ENCODE measurements at places on chromosomes 6 and 20.

DNA sequence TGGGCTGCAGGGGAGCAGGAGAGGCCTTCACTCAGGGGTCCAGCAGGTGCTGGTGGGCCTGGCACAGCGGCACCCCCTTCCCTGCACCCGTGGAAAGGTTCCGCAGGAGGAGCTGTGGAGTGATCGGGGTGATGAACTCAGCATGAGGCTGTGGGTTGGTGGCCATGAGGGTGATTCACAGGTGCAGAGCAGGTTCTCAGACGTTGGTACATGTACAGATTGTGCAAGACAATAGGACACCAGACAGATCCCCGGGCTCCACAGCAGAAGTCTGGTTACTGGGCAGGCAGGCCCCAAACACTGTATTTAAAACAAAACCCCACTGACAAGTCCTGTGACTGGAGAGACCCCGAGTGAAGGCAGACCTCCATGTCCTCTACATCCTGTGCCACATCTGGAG, 151.6 kb upstream of the CDH4 start:
- DNase-seq, result no peak

DNA sequence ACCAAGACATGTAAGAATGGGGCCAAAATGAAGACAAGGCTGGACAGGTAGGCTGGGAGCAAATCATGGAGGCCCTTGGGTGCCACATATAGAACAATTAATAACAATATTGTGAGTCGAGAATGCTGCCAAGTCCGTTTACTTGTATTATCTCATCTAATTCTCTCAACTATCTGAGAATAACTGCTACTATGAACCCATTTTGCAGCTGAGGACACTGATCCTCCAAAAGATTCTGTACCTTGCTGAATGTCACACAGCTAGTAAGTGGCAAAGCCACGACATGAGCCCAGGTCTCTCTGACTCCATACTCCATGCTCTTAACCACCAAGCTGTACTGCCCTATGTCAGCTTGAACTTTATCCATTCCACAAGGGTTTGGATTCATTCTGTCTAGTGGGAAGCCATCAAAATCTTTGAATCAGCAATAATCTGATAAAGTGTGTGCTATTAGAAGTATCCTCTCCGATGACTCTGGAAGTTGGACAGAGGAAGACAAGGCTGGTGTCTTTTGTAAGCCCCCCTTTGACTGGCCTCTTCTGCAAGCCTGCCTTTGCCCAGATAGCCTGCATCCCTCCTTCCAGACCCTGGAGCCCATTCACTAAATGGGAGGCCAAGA, 43.5 kb upstream of the PDYN start:
- DNase-seq, result no peak

GRCh38 chr6:98777762-98778161, 56.6 kb upstream of the POU3F2 start:
- DNase-seq, result no peak

- DNase-seq, result no peak
These were observed 279.1 kb downstream of the FARS2 start for GRCh38 chr6:5540370-5540769.

DNA sequence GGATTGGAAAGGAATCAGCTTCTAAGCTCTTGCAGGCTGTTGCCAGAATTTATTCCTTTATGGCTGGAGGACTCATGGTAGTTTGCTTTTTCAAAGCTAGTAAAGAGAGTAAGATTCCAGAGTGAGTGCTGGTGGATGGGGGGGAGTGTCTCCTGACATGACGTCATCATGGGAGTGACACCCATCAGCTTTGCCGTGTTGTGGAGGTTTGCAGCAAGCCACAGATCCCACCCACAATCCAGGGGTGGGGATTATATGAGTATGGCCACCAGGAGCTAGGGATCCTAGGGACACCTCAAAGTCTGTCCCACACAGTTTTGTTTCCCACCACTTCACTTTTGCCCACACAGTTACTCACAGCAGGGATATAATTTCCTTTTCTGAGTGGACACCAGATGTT, 28.7 kb upstream of the PMEPA1 start:
- no peak for DNase-seq

DNA sequence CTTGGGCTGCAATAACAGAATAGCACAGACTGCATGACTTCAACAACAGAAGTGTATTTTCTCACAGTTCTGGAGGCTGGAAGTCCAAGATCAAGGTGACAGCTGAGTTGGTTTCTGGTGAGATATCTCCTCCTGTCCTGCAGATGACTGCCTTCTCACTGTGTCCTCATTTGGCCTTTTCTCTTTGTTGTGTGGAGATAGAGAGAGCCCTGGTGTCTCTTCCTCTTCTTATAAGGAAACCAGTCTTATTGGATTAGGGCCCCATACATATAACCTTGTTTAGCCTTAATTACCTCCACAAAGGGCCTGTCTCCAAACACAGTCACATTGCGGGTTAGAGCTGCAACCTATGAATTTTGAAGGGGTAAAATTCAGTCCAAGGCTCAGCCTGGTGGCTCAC, 57.0 kb upstream of the BMP6 start:
- no peak for DNase-seq

GRCh38 chr6:25137916-25138232, 141.3 kb upstream of the CARMIL1 start:
- no peak for DNase-seq

- no peak for DNase-seq
These were observed 117.8 kb upstream of the KCNG1 start for GRCh38 chr20:51140671-51141070.

DNA sequence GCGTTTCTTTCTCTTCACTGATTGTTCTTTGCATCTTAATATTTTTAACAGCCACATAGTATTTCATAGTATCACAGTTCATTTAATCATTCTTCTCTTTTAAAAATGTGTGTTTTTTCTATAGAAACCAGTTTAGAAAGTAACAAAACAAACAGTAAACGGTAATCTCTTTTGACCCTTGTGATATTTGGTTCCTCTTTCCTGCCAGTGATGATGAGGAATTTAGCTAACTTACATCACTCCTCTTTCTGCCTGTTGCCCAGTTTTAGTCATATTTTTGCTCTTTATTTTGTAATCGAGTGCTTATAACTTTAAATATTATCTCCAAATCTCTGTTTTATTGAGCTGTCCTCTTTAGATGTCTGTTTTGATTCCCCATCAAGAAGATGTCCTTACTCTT, 38.1 kb upstream of the ZBTB24 start:
- DNase-seq, result no peak

DNA sequence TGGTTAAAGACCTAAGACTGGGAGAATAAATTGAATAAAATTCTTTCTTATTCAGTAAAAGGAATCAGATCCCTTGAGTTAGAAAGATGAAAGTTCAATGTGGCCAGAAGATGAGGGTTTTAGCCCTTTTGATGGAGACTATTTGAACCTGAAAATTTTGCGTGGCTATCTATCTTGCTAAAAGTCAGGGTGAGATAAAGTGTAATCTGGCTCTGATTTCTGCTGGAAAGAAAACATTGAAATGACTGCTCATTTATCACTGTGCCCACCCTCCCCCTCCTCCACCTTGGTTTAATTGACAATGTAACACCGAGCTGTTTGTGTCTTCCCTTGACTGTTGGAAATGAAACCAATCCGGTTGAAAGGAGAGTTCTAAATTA, 32.9 kb upstream of the TCF21 start:
- DNase-seq, result no peak

GRCh38 chr6:161302949-161303348, 29.1 kb upstream of the AGPAT4 start:
- no peak for DNase-seq

- DNase-seq, result no peak
These were observed at the start of gene C6orf118 for GRCh38 chr6:165308926-165309731. Gene C6orf118 (minus strand): TSS chr6:165309605. CDS start chr6:165309586, 19 bp downstream.

All from stimulated activated CD4-positive, alpha-beta T cell treated with anti-CD3 and anti-CD28 coated beads, Interleukin-15, amount 100 ng/mL, for 1 hour (primary cell).